Adrenal gland (tissue), 19 donors: ENCODE measurements at places on chromosomes 13 and 19. TPM values are rescaled to one million over a fixed set of nuclear protein-coding genes. Genes with fewer than 3 reads are reported as not detected.
A peak's percentile ranks its signal among the peaks of the same experiment; 100 is the strongest.

- no peak overlapping the region for H3K27ac ChIP-seq
- no peaks in the 10 kb centered on the region for H3K27me3 ChIP-seq
- H3K36me3 ChIP-seq = no peaks in the 10 kb centered on the region
- H3K4me1 ChIP-seq = no peaks in the 10 kb centered on the region
These were observed 98.1 kb upstream of the MIR17HG start for GRCh38 chr13:91249370-91249769.

- no peak for DNase-seq
- H3K27me3 ChIP-seq = no peaks in the 10 kb centered on the region
- no peak overlapping the region for H3K27ac ChIP-seq
- H3K4me3 ChIP-seq = no peak overlapping the region
- H3K36me3 ChIP-seq = no peaks in the 10 kb centered on the region
These were observed 275.6 kb downstream of the KLF5 start for GRCh38 chr13:73334445-73334844.

GRCh38 chr19:28482221-28482620 lies 730.7 kb downstream of the UQCRFS1 start:
- no peak for DNase-seq
- H3K4me1 ChIP-seq = no peaks in the 10 kb centered on the region
- no peak overlapping the region for H3K4me3 ChIP-seq
- no peak overlapping the region for H3K27ac ChIP-seq
- no peaks in the 10 kb centered on the region for H3K36me3 ChIP-seq

GRCh38 chr13:73339086-73339485 lies 280.3 kb downstream of the KLF5 start:
- DNase-seq = no peak
- no peak overlapping the region for H3K27ac ChIP-seq
- H3K36me3 ChIP-seq = no peaks in the 10 kb centered on the region
- H3K4me3 ChIP-seq = no peak overlapping the region
- no peaks in the 10 kb centered on the region for H3K27me3 ChIP-seq

The CCL25 gene
- not detected for polyA plus RNA-seq

- no peak for DNase-seq
- H3K4me3 ChIP-seq = no peak overlapping the region
- H3K36me3 ChIP-seq = no peaks in the 10 kb centered on the region
These were observed 18.4 kb upstream of the MYADM start for GRCh38 chr19:53849237-53849676.

DNA sequence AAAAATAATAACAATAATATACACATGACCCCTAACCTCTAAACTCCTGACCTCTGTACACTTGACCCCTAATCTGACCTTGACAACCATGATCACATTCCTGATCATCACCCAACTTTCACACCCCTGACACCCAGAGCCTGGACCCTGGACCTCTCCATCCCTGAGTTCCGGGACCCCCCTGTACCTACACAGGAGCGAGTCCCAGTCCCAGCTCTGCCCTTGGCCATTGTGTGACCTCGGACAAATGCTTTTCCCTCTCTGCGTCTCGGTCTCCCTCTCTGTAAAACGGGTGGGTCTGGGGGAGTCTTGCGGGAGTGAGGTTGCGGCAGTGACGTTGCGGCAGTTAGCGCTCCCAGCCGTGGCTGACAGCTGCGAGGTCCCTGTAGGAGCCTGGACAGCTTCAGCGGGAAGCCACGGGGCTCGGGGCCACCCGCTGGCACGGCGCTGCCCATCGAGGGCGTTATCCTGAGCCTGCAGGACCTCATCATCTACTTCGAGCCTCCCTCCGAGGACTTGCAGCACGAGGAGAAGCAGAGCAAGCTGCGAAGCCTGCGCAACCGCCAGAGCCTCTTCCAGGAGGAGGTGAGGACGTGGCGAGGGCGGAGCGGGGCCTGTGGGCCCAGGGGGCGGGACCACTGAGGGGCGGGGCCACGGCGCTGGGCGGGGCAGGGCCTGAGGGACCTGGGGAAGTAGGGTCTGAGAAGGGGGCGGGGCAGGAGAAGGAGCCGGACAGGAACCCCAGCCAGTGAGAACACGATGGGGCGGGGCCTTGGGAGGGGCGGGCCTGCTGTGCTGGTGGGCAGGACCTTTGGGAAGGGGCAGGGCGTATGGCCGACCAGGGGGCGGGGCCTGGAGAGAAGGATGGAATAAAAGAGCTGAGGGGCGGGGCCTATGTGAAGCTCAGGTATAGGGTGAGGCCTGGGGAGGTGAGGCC lies 19.2 kb downstream of the RYR1 start:
- no peak for DNase-seq
- H3K4me1 ChIP-seq = no peaks in the 10 kb centered on the region
- no peak overlapping the region for H3K27ac ChIP-seq

- H3K4me3 ChIP-seq = no peak overlapping the region
- no peak overlapping the region for H3K27ac ChIP-seq
- DNase-seq = no peak
- H3K27me3 ChIP-seq = no peaks in the 10 kb centered on the region
These were observed 932.0 kb downstream of the SLITRK6 start for GRCh38 chr13:84867246-84867645.

DNA sequence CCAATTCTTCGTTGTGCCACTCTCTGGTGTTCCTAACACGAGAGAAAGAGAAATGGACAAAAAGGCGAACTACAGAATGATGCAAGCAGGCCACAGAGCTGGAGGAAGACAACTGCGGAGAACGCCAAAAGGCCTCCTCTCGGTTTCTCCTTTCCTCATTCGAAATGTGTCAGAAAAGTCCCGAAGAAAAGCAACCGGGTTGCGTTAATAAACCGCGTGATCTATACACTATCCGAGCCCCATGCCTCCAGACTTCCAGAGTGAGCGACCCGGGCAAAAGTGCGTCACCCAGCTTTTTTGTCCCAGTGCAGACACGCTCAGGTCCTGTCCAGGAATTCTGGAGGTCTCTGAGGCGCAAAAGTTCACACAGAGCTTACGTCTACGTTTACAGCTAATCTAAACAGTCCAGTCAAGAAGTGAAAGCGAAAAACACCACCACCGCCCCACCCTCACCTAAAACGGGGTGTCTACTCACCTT lies 413 bp downstream of the N4BP2L2 start:
- H3K27me3 ChIP-seq = no peaks in the 10 kb centered on the region
- H3K36me3 ChIP-seq = peaks cover 9% of the 10 kb centered on the region
- peaks cover 39% of the 10 kb centered on the region for H3K4me1 ChIP-seq
- peak overlapping the region; percentile 91 for H3K4me3 ChIP-seq
- DNase-seq = peak; percentile 60

DNA sequence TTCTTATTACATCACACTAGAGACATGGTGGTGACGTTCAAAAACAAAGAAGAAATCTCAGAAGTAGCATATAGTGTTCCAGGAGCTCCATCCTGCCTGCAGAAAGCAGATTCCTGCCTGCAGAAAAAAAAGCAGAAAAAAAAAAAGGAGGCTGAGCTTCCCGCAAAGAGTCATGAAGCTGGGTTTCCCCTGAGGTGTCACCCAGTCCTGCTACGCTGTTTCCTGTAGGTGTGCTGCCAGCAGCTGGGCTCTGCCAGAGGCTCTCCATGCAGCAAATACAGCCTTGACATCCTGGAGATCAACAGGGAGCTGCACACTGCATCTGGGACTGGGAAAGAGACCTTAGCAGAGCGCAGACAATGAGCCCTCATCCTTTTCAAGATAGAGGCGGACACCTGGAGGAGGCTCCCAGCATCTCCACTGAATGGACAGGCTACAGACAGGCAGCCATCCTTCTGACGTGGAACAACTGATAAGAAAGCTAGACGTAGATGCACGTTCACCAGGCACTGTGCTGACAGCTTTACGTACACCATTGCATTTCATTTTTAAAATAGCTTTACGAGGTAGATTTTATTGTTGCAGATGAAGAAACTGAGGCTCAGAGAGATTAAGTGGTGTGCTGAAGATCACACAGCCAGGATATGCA lies 350.9 kb downstream of the FOXO1 start:
- DNase-seq = peak; percentile 40
- peaks cover 4% of the 10 kb centered on the region for H3K4me1 ChIP-seq
- H3K27me3 ChIP-seq = no peaks in the 10 kb centered on the region
- no peak overlapping the region for H3K4me3 ChIP-seq
- no peak overlapping the region for H3K27ac ChIP-seq
- no peaks in the 10 kb centered on the region for H3K36me3 ChIP-seq

The ZNF571 gene
- 5.6 TPM for polyA plus RNA-seq

- H3K27ac ChIP-seq = no peak overlapping the region
- peak; percentile 40 for DNase-seq
- no peaks in the 10 kb centered on the region for H3K36me3 ChIP-seq
- H3K27me3 ChIP-seq = no peaks in the 10 kb centered on the region
These were observed 9.5 kb upstream of the MBNL2 start for GRCh38 chr13:97212601-97213040.

GRCh38 chr19:6735181-6735911 lies 2.0 kb downstream of the GPR108 start:
- no peak overlapping the region for H3K4me3 ChIP-seq
- H3K27me3 ChIP-seq = no peaks in the 10 kb centered on the region
- H3K4me1 ChIP-seq = peaks cover 26% of the 10 kb centered on the region

The TMEM91 gene
- 1.9 TPM for polyA plus RNA-seq

- no peaks in the 10 kb centered on the region for H3K36me3 ChIP-seq
- DNase-seq = no peak
- no peak overlapping the region for H3K27ac ChIP-seq
- H3K27me3 ChIP-seq = no peaks in the 10 kb centered on the region
- H3K4me3 ChIP-seq = no peak overlapping the region
These were observed 380.4 kb downstream of the OLFM4 start for GRCh38 chr13:53408847-53409568.

DNA sequence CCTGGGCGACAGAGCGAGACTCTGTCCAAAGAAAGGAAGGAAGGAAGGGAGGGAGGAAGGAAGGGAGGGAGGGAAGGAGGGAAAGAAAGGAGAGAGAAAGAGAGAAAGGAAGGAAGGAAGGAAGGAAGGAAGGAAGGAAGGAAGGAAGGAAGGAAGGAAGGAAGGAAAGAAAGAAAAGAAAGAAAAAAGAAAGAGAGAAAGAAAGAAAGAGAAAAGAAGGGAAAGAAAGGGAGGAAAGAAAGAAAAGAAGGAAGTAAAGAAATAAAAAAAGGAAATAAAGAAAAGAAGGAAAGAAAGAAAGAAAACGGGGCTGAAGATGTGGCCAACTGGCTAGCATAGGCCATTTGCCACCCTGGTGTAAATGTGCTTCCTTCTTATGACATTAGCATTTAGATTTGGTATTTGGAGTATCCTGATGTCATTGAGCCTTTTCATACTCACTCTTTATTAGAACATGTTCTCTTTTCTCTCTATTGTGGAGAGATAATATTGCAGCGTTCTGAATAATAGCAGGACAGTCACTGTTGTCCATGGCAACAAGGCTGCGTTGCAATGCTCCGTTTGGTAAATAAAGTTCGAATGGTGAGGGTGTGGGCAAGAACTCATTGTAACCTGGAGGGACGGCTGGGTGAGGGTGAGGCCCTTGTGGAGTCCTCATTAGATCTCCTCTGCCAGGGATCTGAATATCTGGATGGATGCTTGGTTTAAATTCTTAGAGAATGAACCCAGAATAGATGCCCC lies 173.9 kb upstream of the UBL3 start:
- no peaks in the 10 kb centered on the region for H3K4me1 ChIP-seq
- no peak overlapping the region for H3K27ac ChIP-seq
- H3K36me3 ChIP-seq = no peaks in the 10 kb centered on the region
- H3K27me3 ChIP-seq = no peaks in the 10 kb centered on the region
- no peak for DNase-seq

GRCh38 chr13:73096173-73096572 lies 37.4 kb downstream of the KLF5 start:
- H3K4me3 ChIP-seq = no peak overlapping the region
- no peaks in the 10 kb centered on the region for H3K27me3 ChIP-seq
- no peaks in the 10 kb centered on the region for H3K36me3 ChIP-seq
- no peaks in the 10 kb centered on the region for H3K4me1 ChIP-seq

The SMIM17 gene
- polyA plus RNA-seq = 0.07 TPM

DNA sequence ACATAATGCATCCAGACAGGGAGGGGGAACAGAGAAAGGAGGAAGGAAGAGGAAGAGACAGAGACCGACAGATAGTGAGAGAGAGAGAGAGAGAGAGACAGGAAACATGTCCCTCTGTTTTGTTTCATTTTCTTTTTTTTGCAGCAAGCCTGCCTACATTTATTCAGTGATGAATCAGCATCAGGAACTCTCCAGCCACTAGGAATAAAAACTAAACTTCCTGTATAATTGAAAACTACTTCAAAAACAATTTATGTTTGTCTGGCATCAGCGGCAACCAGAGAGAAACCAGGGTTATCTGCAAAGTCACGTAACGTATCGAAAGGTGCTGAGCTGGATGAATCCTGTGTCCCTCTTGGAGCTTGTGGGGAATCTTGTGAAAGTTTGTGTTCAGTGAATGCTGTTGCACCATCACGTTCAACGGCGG lies 148.6 kb upstream of the SOX21 start:
- peak overlapping the region; percentile 6 for H3K4me3 ChIP-seq
- no peaks in the 10 kb centered on the region for H3K4me1 ChIP-seq
- H3K27me3 ChIP-seq = no peaks in the 10 kb centered on the region
- H3K36me3 ChIP-seq = no peaks in the 10 kb centered on the region
- peak overlapping the region; percentile 32 for H3K27ac ChIP-seq

The NCCRP1 gene
- not detected for polyA plus RNA-seq

GRCh38 chr19:58279042-58279924 lies 528 bp downstream of the ZNF8 start:
- H3K27me3 ChIP-seq = no peaks in the 10 kb centered on the region
- DNase-seq = peak; percentile 97
- H3K27ac ChIP-seq = peak overlapping the region; percentile 96
- no peaks in the 10 kb centered on the region for H3K36me3 ChIP-seq
- peak overlapping the region; percentile 31 for H3K4me3 ChIP-seq

The SHISA2 gene
- 0.07 TPM for polyA plus RNA-seq

DNA sequence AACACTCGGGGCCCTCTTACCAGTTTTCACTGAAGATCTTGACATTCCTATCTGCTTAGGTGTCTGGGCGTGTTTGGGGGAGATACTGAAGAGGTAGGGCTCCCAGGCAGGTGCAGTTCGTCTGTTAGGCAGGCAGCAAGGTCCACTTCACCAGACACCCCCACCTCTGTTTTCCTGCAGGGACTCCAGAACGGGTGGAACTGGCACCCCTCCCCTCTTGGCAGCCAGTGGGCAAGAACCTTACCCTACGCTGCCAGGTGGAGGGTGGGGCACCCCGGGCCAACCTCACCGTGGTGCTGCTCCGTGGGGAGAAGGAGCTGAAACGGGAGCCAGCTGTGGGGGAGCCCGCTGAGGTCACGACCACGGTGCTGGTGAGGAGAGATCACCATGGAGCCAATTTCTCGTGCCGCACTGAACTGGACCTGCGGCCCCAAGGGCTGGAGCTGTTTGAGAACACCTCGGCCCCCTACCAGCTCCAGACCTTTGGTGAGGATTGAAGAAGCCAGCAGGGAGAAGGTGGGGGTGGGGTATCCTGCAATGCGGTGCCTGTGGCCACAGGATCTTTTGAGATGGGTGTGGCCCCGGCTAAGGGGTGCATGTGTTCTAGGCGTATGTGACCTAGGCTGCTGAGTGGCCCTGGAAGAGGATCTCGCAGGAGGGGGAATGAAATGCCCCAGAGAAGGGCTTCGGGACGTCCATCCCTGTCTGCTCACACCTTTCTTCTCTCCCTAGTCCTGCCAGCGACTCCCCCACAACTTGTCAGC lies 3.3 kb upstream of the ICAM4 start:
- DNase-seq = no peak
- peaks cover 46% of the 10 kb centered on the region for H3K36me3 ChIP-seq
- H3K4me1 ChIP-seq = peaks cover 19% of the 10 kb centered on the region
- no peak overlapping the region for H3K27ac ChIP-seq
